ENCODE measurements at places on chromosomes 1 and 21.

- no peak for DNase-seq
Observed at GRCh38 chr1:192763243-192763642, 45.6 kb upstream of the RGS2 start.

GRCh38 chr21:26118938-26119540, 51.5 kb downstream of the APP start:
- DNase-seq, result no peak

- DNase-seq, result no peak
Observed at GRCh38 chr1:226608699-226609505, 60.3 kb downstream of the STUM start.

GRCh38 chr1:213124590-213124989, 73.5 kb downstream of the RPS6KC1 start:
- DNase-seq, result no peak

GRCh38 chr1:116367256-116367945, 5.6 kb upstream of the ATP1A1 start:
- no peak for DNase-seq

DNA sequence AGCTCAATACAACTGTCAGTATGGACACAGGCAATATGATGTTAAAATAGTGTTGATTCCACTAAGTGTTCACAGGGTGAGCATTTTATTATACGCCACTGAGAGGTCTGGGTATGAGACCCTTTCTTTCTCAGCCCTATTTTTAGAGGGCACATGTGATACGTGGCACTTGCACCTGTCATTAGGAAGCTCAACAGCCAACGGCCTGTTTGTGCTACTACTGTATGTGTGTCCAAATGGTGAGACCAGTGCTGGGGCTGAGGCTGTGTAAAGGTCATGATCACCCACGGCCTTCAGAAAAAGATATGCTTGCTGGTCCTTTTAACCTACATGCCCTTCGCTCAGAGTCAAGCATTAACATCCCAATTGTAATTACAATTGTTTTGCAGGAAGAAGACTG, 176.2 kb downstream of the DUSP10 start:
- DNase-seq, result no peak

- no peak for DNase-seq
Observed at GRCh38 chr1:157177733-157178394, 39.7 kb upstream of the ETV3 start.

DNA sequence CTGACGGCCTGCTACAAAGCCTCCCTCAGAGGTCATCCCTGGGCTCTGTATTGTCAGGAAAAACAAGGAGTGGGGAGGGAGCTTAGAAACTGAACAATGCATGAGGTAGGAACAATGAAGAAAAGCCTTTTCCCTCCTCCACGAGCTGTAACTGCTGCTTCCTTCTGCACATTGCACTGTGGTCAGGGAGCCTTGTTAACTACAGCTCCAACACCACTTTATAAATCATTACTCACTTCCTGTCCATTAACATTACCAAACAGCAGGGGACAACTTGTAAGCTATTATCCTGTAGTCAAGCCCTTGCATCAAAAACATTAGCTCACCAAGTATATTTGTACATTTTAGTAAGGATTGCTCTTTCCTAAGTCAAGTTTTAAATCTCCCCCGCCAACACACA, 336.0 kb upstream of the NR5A2 start:
- DNase-seq, result no peak

DNA sequence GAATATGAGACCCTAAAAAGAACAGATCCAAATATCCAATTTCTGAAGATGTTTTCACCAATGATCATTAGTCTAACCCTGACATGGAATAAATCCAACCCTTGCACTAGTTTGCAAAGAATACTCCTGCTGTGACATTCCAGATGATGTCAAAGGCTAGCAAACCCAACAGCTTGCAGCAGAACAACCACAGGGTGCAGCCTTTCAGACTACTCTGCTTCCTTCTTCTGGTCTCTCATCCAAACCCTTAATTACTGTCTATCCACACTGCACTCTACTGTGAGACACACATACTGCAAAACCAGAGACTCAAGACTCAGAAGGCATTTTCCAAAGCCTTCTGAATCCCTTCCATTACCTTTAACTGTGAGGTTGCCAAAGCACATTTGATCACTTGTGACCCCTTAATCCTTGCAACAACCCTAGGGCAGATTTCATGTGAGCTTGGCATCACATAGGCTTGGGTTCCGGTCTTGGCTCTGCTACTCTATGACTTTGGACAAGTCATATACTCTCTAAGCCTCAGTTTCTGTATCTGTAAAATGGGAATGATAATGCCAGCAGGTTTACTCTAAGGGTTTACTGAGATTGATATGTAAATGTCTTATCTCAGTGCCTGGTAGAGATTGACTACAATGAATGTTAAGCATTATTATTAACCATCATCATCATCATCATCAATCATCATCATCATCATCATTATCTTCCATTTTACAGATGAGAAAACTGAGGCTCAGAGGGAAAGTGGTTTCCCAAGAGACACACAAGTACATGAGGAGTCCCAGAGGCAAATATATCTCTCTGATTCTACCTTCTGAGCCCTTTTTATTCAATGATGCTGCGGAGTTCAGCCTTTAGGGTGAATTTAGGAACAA, 94.5 kb downstream of the SYF2 start:
- DNase-seq, result no peak

DNA sequence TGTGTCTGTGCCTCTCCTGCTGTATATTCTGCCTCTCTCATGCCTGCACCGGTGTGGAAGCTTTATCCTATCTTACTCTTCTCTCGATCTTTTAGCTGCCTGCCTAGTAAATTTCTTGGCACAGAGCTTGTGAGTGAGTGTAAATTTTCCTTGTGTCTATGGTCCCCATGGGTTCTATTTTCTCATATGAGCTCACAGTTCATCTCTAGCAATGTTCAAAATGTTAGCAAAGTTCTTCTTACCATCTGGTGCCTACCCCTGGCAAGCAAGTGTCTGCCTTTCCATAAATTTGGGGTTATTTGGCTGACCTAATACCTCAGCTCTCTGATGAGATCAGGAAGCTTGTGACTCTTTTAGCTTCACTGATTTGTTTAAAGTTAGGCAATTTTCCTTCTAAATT, 572.1 kb upstream of the BRINP3 start:
- DNase-seq, result no peak

- DNase-seq, result no peak
Observed at GRCh38 chr1:153434746-153435455, 18.6 kb downstream of the S100A7A start.

DNA sequence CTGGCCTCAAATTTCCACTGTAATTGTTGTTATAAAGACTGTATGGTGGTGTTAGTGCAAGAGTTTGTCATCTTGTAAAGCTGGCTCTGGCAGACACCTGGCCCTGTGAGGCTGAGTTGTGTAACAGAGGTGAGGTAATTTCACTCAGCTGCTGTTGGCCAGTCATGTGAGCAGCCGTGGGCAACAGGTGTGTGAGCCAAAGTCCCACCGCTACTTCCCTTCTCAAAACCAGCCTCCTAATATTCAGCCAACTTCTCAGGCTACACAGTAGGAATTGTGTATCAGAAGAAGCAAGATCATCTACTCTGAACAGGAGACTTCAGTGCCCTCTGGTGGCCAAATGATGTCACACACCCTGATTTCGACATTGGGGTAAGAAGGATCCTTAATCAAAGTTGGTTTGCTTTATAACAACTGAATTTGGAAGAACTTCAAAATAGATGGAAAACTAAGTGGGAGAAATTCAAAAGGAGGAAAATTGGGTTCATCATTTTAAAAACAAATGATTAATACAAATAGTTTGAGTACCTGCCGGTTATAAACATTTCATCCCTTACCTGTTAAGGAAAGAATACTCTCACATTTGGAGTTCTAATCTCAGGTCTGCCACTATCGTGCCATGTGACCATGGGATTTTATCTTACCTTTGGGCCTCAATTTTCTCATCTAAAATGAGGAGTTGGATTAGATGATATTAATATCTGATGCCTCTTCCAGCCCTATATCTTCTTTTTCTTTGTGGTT, 2.6 kb upstream of the CREG1 start:
- peak; percentile 75 for DNase-seq

GRCh38 chr1:28045777-28046176, 42.6 kb downstream of the EYA3 start:
- no peak for DNase-seq

DNA sequence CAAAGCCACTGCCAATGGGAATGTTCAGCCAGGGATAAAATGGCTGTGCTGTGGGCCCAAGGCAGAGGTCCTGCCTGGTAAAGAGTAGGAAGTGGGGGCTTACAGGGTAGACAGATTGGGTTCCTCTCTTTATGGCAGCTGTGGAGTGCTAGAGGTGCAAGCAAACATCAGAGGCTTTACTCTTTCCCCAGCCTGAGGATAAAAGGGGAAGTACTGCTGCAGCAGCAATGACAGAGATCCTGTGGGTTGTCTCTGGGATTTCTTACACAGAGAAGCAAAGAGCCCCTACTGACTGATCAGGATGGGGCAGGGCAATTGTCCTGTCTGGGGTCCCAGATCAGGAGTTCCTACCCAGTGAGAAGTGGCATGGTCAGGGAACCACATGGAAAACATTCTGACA, 54.2 kb downstream of the DRAM2 start:
- no peak for DNase-seq

GRCh38 chr1:21097729-21098128, 79.0 kb downstream of the EIF4G3 start:
- no peak for DNase-seq

DNA sequence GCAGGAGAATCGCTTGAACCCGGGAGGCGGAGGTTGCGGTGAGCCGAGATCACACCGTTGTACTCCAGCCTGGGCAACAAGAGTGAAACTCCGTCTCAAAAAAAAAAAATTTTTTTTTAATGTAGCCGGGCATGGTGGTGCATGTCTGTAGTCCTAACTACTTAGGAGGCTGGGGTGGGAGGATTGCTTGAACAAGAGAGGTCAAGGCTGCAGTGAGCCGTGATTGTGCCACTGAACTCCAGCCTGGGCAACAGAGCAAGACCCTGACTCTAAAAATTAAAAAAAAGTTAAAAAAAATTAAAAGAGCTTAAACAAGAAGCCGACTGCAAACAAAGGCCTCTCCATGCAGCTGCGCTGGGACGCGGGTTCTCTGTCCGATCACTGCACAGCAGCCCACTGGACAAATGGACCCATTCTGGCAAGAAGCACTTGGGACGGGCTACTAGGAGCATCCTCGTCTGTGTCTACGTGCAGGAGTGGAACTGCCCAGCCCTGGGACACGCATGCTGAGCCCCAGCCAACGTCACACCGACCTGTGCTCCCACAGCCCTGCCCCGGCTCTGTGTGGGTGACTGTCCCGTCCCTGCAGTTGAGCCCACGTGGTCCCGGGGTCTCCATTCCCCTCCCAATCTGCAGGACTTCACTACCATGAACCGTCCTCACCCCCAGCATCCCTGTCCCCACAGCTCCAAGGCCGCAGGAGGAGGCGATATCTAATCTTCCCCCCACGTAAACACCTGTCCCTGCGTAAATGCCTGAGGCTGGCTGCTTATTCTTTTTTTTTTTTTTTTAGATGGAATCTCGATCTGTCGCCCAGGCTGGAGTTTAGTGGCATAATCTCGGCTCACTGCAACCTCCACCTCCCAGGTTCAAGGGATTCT, 12.3 kb downstream of the SLC35E2B start:
- DNase-seq, result no peak

DNA sequence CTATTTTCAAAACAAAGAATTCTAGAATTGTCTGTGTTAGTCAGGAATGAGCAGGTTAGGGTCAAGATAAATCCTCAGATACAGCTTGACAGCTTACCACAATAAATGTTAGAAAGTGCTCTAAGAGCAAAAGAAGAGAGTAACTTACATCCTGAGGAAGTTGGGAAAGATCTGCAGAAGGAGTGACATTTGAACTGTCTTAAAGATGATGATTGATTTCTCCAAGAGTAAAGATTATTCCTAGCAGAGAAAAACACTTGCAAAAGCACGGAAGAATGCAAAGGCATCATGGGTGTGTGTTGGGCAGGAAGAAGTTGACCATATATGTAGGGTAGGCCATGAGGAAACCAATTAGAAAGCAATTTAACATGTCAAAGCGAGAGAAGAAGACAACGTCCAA, 175.4 kb downstream of the LRRC7 start:
- DNase-seq, result no peak

DNA sequence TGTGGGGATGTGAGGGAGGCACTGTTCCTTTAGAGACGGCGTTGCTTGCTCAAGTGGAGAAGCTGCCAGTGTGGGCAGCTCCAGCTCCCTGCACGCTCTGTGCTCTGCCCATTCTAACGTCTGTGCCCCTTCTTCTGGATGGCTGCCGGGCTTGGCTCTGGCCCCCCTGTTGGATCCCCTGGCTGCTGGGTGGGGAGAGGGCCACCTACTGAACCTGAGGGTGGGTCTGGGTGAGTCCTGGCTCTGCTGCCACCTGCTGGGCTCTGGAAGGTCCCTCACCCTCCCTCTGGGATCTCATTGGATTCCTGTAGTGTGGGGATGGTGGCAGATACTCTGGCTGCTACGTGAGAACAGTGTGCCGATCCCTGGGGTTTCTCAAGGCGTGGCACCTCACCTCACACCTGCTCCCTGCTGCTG, 5.0 kb downstream of the PFKL start:
- DNase-seq, result no peak

DNA sequence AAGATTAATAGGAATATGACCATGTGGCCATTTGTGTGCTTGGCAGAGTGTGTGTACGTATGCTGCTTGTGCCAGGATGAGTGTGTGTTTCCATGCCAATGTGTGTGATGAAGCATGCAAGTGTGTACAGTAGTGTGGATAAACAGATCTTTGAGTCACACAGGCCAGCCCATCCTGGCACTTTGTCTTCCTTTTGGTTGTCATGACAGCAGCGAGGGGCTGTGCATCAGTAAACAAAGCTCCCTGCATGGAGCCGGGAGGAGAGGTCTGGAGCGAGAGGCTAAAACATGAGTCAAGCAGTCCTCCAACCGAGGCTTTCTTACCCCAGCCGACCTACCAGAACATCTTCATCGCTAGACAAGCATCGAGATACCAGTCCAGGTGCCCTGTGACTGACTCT, 221.2 kb downstream of the CACNA1E start:
- DNase-seq, result peak; percentile 11

DNA sequence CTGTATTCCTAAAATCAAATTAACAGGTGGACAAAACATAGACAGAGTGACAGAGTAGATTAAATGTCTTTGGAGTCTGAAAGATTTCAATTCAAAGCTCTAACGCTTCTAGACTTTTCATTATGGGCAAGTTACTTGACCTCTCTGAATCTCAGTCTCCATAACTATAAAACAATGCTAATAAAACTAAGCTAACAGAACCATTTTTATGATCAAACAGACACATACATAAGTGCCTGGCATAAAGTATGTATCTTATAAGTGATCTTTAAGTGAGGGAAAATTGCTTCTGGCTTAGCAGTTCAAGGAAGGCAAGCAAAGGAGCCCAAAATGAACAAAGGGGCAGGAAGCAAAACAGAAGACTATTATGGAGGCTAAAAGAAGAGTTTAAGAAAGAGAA, 216.8 kb upstream of the TNR start:
- DNase-seq, result no peak

DNA sequence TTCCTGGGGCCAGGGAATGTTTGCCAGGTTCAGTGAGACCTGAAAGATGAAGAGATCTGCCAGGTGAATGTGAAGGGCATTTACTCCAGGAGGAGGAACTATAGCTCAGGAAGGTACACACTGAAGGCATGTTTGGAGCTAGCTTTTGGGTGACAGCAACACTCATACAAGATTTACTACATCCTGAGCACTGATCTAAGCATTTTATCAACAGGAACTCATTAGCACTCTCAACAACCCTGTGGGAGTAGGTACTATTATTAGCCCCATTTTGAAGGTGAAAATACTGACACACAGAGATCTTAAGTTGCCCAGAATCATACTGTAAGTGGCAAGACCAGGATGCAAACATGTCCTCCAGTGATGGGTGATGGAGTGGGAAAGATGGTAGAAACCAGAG, 6.7 kb downstream of the GADD45A start:
- no peak for DNase-seq

- DNase-seq, result no peak
Observed at GRCh38 chr1:245585252-245585959, 430.6 kb downstream of the KIF26B start.

- DNase-seq, result no peak
Observed at GRCh38 chr1:100358210-100358609, 5.9 kb downstream of the CDC14A start.
